ENCODE measurements at places on chromosomes 12 and 14. TPM values are rescaled to one million over a fixed set of nuclear protein-coding genes. Genes with fewer than 3 reads are reported as not detected.
A peak's percentile ranks its signal among the peaks of the same experiment; 100 is the strongest.

RPGRIP1 gene
- total RNA-seq: 3.4 TPM

- DNase-seq: no peak
Measured at GRCh38 chr14:59803052-59803540, 67.5 kb downstream of the RTN1 start.

GRCh38 chr12:76421046-76421445, 72.8 kb upstream of the BBS10 start:
- DNase-seq: no peak

DNA sequence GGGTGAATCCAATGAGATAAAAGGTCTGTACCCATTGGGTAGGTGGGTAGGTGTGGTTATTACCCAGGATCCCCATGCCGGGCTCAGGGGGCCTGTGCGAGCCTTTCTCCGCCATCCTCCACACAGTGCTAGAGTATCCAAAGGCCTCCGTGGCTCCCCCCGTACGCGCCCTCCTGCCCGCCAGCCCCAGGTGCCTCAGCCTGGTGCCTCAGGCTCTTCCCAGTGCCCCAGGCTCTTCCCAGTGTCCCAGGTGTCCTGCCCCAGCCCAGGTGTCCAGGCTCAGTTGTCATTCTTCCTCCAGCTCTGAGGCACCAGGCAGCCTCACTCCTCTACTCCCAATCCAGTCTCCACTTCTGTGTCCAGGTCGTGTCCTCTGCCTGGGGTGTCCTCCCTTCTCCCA, 27.6 kb upstream of the YY1 start:
- no peak for DNase-seq

DNA sequence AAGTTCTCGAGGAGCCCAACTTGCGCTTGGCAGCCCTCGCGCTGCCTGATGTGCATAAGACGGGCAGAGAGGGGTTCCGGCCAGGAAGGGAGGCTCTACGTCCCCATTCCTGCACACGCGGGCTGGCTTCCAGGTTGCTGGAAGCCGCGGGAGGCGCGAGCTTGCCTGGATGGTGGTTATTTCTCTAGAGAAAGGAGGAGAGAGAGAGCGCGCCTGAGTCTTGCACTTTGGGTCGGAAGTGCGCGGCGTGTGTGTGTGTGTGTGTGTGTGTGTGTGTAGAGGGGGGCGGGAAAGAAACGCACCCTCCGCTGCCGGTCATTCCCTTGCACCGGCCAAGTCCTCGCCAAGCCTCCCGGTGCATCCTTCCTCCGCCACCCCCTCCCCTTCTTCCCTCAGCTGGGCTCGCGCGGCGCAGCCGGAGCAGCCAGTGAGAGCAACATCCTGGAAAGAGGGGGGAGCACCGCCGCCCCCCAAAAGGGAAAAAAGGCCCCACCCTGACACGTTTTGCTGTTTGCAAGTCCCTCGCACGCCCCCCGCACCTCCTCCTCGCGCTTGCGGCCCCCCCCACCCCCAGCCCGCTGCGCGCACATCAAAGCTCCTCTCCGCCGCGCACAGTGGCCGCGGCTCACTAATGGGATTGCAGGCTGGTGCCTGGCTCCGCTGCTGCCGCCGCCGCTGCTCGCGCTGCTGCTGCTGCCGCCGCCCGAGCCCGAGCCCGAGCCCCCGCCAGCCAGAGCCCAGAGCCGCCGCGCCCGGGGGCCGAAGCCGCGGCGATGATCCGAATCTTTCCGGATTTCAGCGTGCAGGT, 4.4 kb upstream of the NPAS3 start:
- peak; percentile 86 for DNase-seq

RNASE3 gene
- not detected for total RNA-seq

GRCh38 chr14:68623826-68624225, 169.0 kb downstream of the ZFP36L1 start:
- no peak for DNase-seq

DNA sequence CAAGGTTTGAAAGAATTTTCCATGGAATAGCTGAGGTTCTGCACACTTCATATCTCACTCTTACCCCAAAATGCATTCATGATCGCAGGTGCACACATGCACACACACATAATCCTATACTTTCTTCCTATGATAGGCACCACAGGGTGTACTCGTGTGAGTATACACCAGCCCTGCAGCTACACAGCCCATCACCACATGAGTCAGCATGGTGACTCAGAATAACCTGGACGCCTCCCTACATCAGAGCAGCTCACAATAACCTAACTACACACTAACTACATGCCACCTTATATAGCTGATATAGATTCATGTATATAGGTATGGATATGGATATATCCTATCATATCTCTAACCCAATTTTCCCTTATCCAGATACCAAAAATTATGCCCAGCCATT, 850.2 kb upstream of the TMEM132C start:
- no peak for DNase-seq

DNA sequence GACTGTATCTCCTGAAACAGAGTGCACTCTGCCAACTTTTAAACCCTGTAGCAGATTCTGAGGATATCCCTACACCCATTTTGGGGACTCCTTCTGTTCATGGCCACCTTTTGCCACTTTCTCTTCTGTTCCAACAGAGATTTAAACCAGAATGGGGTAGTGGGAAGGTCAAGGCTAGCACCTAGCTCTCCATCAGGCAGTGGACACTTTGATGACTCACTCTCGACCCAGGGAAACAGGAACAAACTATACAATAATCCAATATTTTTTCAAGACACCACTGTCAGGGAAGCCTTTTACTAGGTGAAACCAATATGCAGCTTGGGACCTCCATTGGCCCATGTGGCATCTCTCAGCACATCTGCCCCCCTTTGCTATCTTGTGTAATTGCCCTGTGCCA, 103.6 kb downstream of the DAAM1 start:
- DNase-seq: no peak

C12orf50 gene
- not detected for total RNA-seq

DNA sequence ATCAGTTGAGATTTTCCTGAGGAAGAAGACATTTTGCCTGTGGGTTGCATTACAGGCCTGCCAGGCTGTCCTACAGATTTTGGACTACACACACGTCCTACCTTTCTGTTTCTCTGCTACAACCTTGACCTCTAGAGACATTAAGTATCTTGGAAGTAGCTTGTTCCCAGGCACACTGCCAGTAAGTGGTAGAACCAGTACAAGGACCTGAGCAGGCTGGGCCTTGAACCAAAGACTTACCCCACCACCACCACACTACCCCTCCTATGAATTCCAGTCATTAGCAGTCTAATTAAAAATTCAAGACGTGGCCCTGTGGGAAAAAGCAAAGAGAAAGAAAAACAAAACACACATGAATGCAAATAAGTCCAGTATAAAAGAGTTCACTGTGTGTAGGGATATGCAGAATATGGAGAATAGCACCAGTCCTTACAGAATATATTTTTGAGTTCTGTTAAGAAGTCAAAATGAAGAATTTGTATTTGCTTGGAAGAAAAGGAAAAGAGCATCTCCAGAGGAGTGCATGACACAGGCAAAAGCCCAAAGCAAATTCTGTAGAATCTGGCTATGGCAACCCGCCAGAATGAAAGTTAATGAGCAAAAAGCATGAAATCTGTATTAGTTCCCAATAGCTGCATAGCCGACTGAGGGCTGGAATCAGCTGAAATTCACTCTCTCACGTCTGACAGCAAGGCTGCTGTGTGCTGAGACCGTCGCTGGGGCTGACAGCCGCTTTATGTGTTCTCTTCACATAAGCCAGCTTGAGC, 74.3 kb upstream of the ST8SIA1 start:
- no peak for DNase-seq

DNA sequence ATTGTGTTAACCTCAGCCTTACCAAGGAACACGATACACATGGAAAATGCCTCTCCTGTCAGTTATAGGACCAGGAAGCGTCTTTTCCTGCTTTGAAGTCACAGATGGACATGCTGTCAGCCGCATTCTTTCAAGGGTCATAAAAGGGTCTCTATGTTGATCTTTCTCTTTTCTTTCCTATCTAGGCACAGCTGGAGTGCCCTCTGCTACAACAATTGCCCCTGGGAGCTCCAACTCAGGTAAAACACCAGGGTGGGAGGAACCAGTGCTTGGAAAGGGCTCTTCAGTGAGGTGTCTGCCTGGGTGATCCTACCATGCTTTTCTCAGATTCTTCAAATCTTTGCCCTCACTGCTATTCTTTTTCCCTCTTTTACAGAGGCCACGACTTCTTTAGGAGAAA, 157.4 kb upstream of the CNTN1 start:
- no peak for DNase-seq

BMAL2 gene
- 12.9 TPM for total RNA-seq

PMCH gene
- not detected for total RNA-seq

DNA sequence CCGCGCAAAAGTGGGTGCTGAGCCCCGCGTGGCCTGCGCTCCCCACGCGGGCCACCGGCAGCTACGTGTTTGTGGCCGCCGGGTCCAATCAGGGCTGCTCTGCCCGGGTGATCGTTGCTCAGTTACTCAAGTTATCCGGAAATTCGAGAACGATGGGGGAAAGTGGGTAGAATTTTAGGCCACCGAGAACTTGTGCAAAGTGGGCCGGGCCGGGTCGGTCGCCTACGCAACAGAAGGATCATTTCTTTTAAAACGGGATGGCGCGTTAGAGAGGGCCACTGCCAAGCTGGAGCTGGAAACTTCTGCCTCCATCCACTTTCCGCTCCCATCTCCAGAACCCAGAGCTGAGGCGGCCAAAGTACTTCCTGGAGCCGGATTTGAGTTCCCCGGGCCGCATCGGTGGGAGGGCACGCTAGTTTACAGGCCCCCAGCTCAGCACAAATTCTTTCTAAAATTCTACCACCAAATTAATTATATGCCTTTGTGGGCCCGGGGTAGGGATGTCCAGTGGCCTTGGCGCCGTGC, 3.5 kb downstream of the RFX4 start:
- DNase-seq: peak; percentile 41

FGD4 gene
- total RNA-seq: 41.4 TPM

GRCh38 chr12:43336962-43337555, 214.9 kb downstream of the ADAMTS20 start:
- DNase-seq: peak; percentile 33

GRCh38 chr12:64253356-64253755, 31.3 kb upstream of the KICS2 start:
- no peak for DNase-seq

DNA sequence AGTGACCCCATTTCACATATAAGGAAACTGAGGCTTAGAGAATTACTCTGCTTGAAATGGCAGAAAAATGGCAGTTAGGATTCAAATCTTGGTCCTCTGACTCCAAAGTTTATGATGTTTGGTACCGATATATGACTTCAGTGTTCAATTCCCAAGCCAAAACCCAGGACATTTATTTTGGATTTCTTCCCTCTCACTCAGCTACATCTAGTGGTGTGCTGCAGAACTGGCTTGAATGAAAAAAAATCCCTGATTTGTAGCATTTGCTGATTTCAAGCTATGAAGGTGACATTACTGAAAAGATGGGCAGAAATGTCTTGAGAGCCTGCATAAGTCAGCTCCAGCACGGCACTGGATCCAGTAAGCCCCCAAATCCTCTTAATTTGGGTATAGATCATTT, 106.4 kb downstream of the EFCAB11 start:
- no peak for DNase-seq

DNA sequence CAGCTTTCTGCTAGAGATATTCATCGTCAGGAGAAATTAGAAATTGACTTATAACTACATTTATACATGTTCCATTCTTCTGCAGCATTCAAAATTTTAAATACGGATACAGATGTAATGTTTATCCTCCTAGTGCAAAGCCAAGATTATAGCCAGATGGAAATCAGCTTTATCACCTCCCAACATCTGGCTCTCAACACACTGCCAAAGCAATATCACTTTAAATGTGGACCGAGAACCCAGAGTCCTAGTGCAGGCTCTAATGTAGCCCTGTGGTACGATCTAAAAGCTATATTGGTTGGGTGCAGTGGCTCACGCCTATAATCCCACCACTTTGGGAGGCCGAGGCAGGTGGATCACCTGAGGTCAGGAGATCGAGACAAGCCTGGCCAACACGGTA, 6.5 kb downstream of the MLH3 start:
- no peak for DNase-seq
